ENCODE measurements at places on chromosomes 2 and 18.

- DNase-seq: no peak
Measured at GRCh38 chr2:119289642-119290041, 66.0 kb downstream of the STEAP3 start.

GRCh38 chr2:100745604-100746003 lies 74.3 kb upstream of the NPAS2 start:
- no peak for DNase-seq

- no peak for DNase-seq
Measured at GRCh38 chr2:20604401-20604911, 46.4 kb downstream of the HS1BP3 start.

DNA sequence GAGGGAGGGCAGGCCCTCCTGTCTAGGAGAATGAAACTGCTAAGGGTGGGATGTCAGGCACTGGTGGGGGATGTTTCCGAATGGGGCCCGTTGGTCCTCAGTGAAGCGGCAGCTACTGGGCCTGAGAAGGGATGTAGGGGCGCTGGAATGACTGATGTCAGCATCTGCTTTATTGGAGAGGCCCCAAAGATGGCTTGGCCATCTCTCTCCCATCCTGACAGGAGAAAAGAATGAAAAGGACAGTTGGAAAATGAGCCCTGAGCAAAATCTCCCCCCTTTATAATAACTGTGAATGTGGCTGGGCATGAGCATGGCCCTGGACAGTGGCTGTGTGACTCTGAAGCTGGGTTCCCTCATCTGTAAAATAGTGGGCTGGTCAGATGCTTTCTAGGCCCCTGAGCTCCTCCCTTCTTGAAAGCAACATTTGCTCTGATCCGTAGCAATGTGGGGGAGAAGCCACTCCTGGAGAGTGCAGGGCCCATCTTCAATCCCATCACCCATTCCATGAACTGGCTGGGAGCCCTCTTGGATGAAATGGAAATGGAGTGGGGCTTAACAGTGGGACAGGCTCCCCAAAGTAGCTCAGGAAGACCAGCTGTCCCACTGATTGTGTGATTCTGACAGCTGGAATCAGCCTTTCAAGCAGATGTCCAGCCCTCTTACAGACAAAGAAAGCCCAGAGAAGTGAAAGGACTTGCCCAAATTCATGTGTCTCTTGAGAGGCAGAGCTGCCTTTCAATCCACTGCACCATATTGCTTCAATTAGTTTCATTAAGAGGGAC lies 232.7 kb upstream of the SMAD2 start:
- no peak for DNase-seq

DNA sequence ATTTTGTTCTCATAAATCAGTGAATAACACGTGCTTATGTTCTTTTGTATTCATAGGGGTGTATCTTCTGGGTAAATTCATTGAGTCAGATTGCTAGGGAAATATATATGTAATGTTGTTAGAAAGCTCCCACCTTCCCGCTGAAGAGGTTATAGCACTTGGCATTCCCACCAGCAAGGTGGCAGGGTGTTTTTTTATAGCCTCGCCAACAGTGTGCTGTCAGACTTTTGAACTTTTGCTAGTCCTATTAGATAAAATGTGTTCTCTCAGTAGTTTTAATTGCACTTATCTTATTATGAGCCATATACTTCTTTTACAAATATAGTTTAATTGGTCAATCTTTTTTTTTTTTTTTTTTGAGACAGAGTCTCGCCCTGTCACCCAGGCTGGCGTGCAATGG lies 31.0 kb downstream of the MRPS9 start:
- DNase-seq: no peak

Data from GF-D8 (cell line).